Heart left ventricle (tissue), 16 donors: ENCODE measurements at places on chromosomes 11 and 22. TPM values are rescaled to one million over a fixed set of nuclear protein-coding genes. Genes with fewer than 3 reads are reported as not detected.

- no peaks in the 10 kb centered on the region for H3K36me3 ChIP-seq
- no peaks in the 10 kb centered on the region for H3K27me3 ChIP-seq
- DNase-seq: no peak
- H3K27ac ChIP-seq: no peak overlapping the region
These were observed 928.9 kb downstream of the TBC1D22A start for GRCh38 chr22:47691152-47691895.

DNA sequence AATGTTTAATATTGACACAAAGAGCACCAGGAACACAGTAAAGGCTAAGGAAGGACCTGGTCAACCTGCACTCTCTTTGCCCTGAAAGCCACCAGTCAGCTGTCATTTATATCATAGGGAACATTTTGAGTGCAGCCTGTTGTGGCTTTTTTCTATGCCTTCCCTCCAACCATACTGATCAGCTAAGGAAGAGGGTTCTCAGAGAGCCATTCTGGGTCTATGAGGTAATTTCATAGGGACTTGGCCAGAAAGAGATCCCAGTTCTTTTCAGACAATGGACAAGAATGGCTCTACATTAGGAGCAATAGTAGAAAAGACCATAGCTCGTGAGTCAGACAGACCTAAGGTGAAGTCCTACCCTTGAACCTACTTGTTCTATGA, 132.8 kb downstream of the CCDC34 start:
- no peaks in the 10 kb centered on the region for H3K4me1 ChIP-seq
- H3K36me3 ChIP-seq: no peaks in the 10 kb centered on the region
- no peaks in the 10 kb centered on the region for H3K27me3 ChIP-seq
- H3K27ac ChIP-seq: peak overlapping the region; percentile 25

GRCh38 chr11:44926036-44926435, 24.6 kb downstream of the TP53I11 start:
- H3K27ac ChIP-seq: no peak overlapping the region
- H3K4me3 ChIP-seq: no peak overlapping the region
- no peaks in the 10 kb centered on the region for H3K4me1 ChIP-seq
- no peaks in the 10 kb centered on the region for H3K27me3 ChIP-seq

- H3K27ac ChIP-seq: no peak overlapping the region
- no peak for DNase-seq
- peaks cover 21% of the 10 kb centered on the region for H3K4me1 ChIP-seq
- H3K4me3 ChIP-seq: no peak overlapping the region
- no peaks in the 10 kb centered on the region for H3K36me3 ChIP-seq
These were observed 70.1 kb upstream of the LINC01488 start for GRCh38 chr11:69411257-69411924.

DNA sequence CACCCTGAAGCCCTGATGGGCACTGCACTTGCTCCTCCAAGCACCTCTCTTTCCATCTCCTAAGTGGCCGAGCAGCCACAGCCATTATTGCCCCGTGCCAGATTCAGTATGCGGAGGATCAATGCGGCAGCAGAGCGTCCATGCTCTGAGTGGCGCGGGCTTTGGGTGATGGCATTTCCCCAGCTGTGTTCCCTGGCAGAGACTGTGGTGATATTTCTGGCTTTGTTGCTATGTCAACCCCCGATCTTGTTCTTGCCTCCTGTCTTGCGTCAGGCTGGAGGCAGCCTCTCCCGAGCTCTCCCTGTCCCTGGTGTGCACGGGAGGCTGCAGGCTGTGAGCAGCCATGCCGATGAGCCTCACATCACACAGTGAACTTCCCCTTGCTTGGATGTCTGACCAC, 1018.6 kb downstream of the TBC1D22A start:
- H3K36me3 ChIP-seq: no peaks in the 10 kb centered on the region
- DNase-seq: no peak
- no peaks in the 10 kb centered on the region for H3K4me1 ChIP-seq
- H3K27ac ChIP-seq: no peak overlapping the region
- H3K4me3 ChIP-seq: no peak overlapping the region

DNA sequence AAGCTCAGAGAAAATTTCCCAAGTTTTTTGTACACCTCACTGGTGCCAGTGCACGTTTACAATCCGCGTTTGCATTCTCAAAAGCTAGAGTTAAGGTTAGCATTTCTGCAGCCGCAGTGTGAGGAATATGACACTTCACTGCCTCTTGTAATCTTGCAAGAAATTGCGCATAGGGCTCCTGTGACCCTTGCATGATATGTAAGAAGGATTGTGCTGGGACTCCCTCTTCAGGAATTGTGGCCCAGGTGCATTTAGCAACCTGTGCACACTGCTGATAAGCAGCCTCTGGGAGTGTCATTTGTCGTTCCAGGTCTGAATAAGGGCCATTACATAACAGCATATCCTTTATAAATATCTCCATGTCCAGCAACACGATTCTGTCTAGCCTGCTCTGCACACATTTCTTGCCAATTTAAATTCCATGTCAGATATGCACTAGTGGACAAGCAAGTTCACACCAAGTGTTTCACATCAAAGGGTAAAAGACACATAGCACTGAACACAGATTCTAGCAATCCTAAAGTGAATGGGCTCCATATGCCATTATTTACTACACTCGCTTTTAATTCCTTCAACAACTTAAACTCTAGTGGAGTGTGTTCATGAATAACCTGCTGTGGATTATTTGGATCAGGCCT, 69.2 kb upstream of the INCENP start:
- H3K4me3 ChIP-seq: no peak overlapping the region
- H3K27me3 ChIP-seq: no peaks in the 10 kb centered on the region
- H3K4me1 ChIP-seq: peaks cover 2% of the 10 kb centered on the region

DNA sequence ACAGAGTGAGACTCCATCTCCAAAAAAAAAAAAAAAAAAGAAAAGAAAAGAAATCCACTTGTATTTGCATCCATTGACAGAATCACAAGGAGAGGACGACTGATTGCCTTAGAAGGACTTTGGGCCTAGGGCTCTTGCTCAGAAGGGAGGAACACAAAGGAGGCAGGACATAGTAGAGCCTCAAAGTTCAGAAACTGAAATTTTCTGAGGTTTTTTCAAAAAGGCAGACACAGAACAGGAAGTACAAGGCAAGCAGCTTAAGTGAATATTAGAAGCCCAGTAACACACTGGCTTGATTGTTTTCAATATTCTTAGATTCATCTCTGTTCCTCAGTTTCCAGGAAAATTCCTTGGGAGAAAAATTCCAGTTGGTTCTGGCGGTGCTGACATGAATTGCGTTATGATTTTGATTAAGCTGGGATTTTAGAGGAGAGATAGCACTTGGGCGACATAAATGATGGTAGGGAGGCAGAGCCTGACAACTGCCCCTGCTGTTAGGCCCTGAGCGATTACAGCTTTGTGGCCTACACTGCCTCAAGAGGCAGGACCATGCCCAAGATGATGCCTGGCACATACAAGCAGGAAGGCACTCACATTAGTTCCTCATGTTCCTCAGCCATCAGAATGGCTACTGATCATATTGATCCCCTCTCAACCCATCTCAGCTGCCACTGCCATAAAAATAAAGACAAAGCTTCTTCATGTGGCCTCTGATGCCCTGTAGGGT, 15.3 kb downstream of the CLPB start:
- H3K27ac ChIP-seq: no peak overlapping the region
- H3K4me1 ChIP-seq: no peaks in the 10 kb centered on the region
- no peak overlapping the region for H3K4me3 ChIP-seq
- H3K27me3 ChIP-seq: no peaks in the 10 kb centered on the region
- H3K36me3 ChIP-seq: no peaks in the 10 kb centered on the region

DNA sequence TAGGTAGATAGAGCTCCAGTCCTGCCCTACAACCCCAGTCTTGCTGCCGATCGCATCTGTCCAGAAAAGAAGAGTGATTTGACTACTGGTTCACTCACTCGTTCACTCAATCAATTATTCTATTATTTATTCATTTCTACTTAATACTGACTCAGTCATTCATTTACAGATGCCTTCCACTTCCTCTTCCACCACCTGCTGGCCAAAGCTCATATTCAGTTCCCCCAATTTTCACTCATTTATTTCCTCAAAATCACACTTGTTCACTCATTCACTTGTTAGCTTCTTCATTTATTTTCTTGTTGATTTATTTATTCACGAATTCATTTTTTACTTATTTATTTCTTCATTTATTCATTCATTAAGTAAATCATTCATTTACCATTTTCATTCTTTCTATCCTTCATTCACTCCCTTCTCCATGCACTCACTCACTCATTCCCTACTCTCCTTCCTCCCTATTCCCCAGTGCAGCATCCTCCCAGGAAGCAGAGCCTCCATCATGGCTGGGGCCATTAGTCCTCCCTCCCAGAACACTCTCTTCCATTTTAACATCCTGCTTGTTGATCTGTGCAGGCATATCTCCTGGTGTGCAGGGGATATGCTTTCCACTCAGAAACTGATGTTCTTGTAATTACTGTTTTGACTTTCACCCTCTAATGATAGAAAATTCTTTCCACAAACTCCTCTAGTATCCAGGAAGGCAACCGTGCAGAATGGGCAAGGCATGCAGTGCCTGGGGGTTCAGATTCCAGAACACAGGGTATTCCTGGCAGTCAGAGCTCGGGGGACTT, 281.0 kb downstream of the TENM4 start:
- no peak overlapping the region for H3K4me3 ChIP-seq
- no peak for DNase-seq

- DNase-seq: no peak
- no peak overlapping the region for H3K4me3 ChIP-seq
These were observed 120.5 kb downstream of the PGR start for GRCh38 chr11:101008961-101009689.

- H3K4me1 ChIP-seq: no peaks in the 10 kb centered on the region
- H3K27ac ChIP-seq: no peak overlapping the region
- no peaks in the 10 kb centered on the region for H3K36me3 ChIP-seq
- H3K4me3 ChIP-seq: no peak overlapping the region
- DNase-seq: no peak
These were observed 4.8 kb upstream of the SUN2 start for GRCh38 chr22:38760477-38761201.

- no peaks in the 10 kb centered on the region for H3K36me3 ChIP-seq
- H3K27me3 ChIP-seq: no peaks in the 10 kb centered on the region
- no peak overlapping the region for H3K4me3 ChIP-seq
These were observed 1.4 kb upstream of the OR8B8 start for GRCh38 chr11:124446916-124447315.

DNA sequence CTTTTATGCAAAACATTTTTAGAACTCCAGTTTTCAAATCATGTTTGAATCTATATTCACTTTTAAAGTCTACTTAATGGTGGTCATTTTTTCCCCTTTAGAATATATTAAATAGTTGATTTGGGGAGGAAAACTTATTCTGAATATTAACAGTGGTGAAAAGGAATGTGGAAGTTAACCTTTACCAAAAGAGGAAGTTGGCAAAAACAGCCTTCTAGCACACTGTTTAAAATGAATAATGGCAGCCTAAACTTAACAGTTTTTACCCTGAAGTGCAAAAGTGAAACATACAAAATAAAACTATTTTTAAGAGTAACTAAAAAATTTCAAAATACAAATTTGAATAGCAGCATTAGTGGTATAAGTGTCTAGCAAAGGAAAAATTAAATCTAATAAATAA, 86.4 kb downstream of the GRK3 start:
- no peaks in the 10 kb centered on the region for H3K4me1 ChIP-seq
- no peak overlapping the region for H3K27ac ChIP-seq
- H3K27me3 ChIP-seq: no peaks in the 10 kb centered on the region
- H3K4me3 ChIP-seq: no peak overlapping the region
- H3K36me3 ChIP-seq: no peaks in the 10 kb centered on the region
- DNase-seq: no peak

GRCh38 chr22:20203552-20204201, 52.8 kb upstream of the CCDC188 start:
- H3K27ac ChIP-seq: peak overlapping the region; percentile 86
- no peak overlapping the region for H3K4me3 ChIP-seq
- H3K36me3 ChIP-seq: no peaks in the 10 kb centered on the region
- H3K4me1 ChIP-seq: peaks cover 44% of the 10 kb centered on the region
- DNase-seq: peak; percentile 49

DNA sequence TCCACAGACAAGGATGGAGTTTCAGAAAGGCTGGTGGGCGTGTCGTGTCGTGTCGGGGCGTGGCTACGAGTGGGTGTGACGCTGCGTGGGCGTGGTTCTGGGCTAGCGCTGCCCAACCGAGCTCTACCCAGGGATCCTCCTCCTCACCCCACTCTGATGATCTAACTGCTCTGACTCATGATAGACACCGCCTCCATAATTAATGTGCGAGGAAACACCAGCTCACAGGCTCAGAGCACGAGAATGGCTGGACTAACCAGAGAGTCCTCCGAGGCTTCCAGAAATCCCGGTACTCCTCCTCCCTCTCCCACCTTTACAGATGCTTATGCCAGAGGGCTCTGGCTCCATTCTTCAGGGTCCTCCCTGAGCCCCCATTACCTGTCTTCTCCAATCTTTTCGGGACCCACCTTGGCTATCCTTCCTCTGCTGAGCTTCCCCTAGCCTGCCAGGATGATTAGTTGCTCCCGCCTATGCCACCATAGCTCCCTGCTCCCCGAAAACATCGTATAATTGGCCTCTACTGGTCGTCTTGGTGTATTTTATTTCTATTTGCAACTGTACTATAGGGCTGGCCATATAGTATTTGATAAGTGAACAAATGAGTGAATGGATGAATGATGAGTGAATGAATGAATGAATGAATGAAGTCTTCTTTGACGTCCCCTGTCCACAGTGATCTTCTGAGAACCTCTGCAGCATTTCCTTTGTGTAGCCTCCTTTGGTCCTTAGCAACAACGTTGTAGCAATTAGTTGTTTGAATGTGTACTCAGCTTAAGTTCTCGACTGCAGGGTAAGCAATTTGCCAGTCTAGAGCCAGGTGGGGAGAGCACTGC, 21.7 kb downstream of the TMPRSS13 start:
- H3K4me1 ChIP-seq: no peaks in the 10 kb centered on the region
- DNase-seq: peak; percentile 86
- H3K27me3 ChIP-seq: no peaks in the 10 kb centered on the region
- H3K27ac ChIP-seq: no peak overlapping the region
- no peak overlapping the region for H3K4me3 ChIP-seq
- H3K36me3 ChIP-seq: no peaks in the 10 kb centered on the region

GRCh38 chr22:20143883-20144665, 6.8 kb downstream of the CCDC188 start:
- H3K36me3 ChIP-seq: no peaks in the 10 kb centered on the region
- no peak for DNase-seq
- no peaks in the 10 kb centered on the region for H3K27me3 ChIP-seq

GRCh38 chr22:19933341-19934241, 8.0 kb upstream of the COMT start:
- no peak overlapping the region for H3K27ac ChIP-seq
- H3K4me3 ChIP-seq: no peak overlapping the region
- H3K36me3 ChIP-seq: no peaks in the 10 kb centered on the region
- H3K27me3 ChIP-seq: no peaks in the 10 kb centered on the region

OR4A16 gene
- not detected for total RNA-seq

CYP2D6 gene
- 0.31 TPM for total RNA-seq

RAB36 gene
- total RNA-seq: 3.2 TPM

SCUBE1 gene
- total RNA-seq: 0.19 TPM
